ENCODE measurements at places on chromosomes 2 and 18. TPM values are rescaled to one million over a fixed set of nuclear protein-coding genes. Genes with fewer than 3 reads are reported as not detected.

The KCNS3 gene
- 3.4 TPM for total RNA-seq

The MOGAT1 gene
- not detected for total RNA-seq

GRCh38 chr2:189379287-189379630 is 62.0 kb upstream of the WDR75 start:
- ATAC-seq, result no peak

DNA sequence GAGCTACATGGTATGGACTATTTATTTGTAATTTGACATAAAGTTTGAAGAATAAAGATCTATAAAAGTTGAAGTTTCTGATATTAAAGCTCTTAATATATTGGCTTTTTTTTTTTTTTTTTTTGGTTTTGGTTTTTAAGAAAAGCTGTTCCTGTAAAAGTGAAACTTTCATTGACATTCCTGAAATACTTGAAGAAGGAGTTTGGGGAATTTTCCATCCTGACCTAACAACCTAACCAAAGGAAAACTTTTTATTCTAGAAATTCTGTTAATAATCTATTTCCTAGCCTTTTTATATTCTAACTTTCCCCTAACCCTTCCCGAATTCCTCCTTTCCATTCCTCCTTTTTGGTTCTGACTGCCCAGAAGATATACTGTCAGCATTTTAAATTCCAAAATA is 83.7 kb downstream of the ACSL3 start:
- ATAC-seq, result no peak

The DSC3 gene
- total RNA-seq, result 319 TPM

- no peak for ATAC-seq
Measured at GRCh38 chr2:140436936-140437335, 1656.7 kb upstream of the NXPH2 start.

DNA sequence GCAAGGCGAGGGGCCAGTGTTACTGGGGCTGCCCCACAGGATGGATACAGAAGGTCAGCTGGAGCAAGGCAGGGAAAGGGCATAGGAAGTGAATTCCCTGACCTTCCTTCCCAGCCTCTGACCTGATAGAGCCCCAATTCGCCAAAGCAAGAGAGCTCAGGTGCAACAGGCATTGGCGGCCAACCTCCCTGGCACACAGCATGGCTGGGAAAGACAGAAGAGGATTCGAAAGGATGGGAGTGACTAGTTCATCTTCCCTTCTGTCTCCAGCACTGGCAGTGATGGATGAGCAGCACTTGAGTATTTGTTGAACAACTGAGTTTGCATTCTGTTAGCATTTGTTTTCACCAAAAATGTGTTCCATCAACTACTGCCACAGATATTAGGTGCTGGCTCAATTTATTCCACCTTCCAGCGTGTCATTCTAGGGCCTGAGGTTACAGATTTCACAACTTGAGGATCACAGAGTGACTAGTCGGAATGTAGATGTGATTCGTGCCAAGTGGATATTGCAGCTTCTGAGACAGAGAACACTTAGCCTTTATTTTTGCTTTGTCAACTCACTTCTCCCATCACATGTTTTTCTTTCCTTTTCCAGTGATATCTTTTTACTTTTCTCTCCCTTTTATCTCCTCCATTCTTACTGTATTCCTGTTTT is 6.2 kb downstream of the COPS8 start:
- no peak for ATAC-seq

The NRP2 gene
- 20.0 TPM for total RNA-seq

DNA sequence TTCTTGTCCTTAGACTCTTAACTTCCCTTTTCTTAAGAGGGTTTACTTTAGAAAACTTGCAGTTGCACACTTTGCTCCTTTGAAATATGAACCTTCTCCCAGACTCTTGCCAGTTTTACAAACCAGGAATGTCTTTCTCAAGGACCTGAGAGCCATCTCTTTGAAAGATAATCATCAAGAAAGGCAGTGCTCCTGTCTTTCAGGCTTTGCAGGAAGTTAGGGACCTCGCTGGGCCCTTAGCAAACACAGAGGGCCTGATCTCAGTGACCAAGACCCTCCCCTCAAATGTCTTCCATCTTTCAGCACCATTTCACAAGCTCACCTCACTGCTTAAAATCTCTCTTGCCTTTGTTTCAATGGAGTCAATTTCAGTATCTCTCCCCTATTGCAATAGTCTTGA is 32.0 kb upstream of the NYAP2 start:
- ATAC-seq, result no peak

The DNAJC5G gene
- not detected for total RNA-seq

GRCh38 chr2:65098741-65099140 is 31.2 kb downstream of the RAB1A start:
- ATAC-seq, result no peak

The RNU2-63P gene
- total RNA-seq, result 5.2 TPM

- ATAC-seq, result no peak
Measured at GRCh38 chr2:43106559-43107527, 119.6 kb downstream of the ZFP36L2 start.

The HOXD9 gene
- total RNA-seq, result 1.1 TPM

DNA sequence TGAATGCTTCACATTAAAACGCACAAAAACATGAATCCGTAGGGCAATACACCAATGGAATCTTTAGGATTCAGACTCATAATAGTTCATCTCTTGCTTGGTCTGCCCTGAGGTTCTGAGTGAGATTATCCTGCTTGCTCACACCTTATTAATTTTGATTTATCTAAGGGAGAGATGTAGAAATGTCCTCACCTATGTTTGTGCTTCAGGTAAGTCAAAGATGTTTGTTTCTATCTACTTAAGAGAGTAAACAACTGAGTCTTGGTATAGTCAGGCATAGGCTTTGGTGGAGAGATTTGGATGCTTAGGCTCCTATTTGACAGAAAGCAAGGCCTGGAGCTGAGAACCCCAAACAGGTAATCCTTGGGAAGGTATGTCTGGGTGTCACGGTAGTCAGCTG is 231.0 kb upstream of the TNP1 start:
- ATAC-seq, result no peak

The REG3G gene
- not detected for total RNA-seq

GRCh38 chr18:48657447-48658120 is 118.8 kb downstream of the CTIF start:
- ATAC-seq, result peak; percentile 45

The PIK3C3 gene
- total RNA-seq, result 23.1 TPM

The SPATA3 gene
- total RNA-seq, result not detected

GRCh38 chr2:27078267-27079194 is at the start of gene EMILIN1:
Gene EMILIN1, plus strand, starts transcription at chr2:27078615. Its CDS starts 451 bp downstream, at chr2:27079066.
- ATAC-seq, result no peak

DNA sequence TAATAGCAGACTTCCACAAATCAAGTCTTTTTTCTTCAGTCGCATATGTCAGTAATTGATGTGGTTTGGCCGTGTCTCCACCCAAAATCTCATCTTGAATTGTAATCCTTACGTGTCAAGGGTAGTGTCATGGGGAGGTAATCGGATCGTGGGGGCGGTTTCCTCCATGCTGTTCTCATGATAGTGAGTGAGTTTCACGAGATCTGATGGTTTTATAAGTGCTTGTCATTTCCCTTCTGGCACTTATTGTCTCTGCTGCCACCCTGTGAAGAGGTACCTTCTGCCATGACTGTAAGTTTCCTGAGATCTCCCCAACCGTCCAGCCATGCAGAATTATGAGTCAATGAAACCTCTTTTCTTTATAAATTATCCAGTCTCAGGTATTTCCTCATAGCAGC is 478.8 kb downstream of the PTPRM start:
- ATAC-seq, result no peak

DNA sequence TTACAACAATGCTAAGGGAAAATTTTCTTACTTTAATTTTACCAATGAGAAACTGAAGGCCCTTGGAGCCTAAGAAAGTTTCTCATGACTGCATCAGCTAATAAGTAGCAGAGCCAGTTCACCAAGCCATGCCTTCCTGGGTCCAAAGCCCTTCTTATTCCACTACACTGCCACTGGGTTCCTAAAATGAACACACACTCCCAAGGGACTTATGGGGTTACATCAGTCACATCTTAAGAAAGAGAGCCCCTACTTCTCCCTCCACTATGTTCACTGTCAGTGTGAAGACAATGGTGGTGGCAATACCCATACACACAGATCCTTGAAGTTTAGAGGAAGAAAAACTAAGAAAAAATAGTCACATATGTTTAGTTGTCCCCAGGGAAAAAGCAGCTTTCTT is 20.6 kb downstream of the MBD2 start:
- no peak for ATAC-seq

GRCh38 chr2:173106959-173107628 is 31.4 kb downstream of the MAP3K20 start:
- no peak for ATAC-seq

The DES gene
- total RNA-seq, result 29.3 TPM

DNA sequence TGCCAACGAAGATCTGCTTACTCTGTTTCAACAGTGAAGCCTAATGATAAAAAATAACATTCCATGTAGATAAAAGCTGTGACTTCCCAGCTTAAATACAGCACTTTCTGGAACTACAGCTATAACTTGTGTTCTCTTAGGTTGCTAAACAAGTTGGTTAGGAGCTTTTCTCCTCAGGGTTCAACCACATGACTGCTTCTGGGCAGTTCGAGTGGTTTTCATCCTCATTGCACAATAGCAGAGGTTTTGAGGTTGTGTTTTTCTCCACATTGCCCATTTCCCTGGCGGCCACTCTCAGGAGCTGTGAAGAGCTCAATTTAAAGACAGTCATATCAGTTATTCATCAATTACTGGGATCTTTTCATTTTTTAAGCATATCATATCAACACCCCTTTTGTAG is 102.2 kb upstream of the CYP1B1 start:
- peak; percentile 73 for ATAC-seq

DNA sequence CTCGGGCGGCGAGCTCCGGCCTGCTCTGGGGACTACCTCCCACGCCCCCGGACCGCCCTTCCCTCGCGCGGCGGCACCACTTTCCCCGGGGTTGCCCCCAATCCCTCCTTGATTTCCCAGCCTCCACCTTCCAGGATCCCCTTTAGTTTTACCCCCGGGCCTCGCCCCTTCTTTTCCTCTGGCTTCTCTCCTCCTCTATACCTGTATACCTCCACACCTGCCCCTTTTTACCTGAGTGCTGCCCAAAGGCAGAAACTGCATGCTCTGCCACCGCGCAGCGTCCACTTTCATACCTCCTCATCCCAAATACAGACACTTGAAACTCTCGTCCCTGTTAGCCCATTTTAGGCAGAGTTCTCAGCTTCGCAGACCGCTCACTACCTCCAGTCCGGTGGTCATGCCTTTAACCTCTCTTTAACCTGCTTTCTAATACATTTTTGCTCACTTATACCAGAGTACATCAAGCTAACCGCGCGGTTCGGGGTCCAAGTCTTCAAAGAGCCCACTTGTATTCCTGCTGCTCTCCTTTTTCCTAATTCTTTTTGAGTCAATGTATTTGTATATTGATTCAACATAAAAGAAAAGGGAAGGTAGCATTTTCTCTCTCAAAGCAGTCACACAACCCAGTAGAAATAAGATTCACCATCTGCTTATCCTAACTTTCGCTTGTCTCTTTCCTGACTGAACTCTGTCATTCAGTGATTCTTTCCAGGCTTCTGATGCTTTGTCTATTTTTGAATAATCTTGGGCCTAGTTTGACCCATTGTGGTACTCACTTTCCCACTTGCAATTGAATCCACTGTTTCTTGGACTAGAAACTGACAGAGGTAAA is 901 bp downstream of the SPOPL start:
- ATAC-seq, result peak; percentile 27

DNA sequence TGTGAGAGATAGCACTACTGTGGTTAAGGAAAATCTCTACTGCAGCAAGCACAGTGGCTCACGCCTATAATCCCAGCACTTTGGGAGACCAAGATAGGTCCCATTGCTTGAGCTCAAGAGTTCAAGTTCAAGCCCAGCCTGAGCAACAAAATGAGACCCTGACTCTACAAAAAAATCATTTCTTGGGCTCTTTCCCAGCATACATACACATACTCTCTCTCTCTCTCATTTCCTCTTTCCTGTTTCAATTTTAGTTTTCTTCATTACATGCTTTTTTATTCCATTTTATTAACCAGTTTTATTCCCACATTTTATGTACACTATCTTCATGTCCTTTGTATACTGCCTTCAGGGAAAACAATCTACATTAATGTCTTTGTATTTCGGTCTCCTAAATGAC is 14.6 kb downstream of the WDR33 start:
- ATAC-seq, result no peak

GRCh38 chr18:7743256-7743655 is 176.1 kb downstream of the PTPRM start:
- ATAC-seq, result no peak

- ATAC-seq, result no peak
Measured at GRCh38 chr18:49681387-49681786, 119.5 kb downstream of the LIPG start.

- peak; percentile 51 for ATAC-seq
Measured at GRCh38 chr2:241774419-241775222, 2.0 kb upstream of the GAL3ST2 start.

The CDH19 gene
- 0.24 TPM for total RNA-seq

Data from esophagus mucosa (tissue), 1 donor.